ENCODE measurements at places on chromosomes 16 and 17.

DNA sequence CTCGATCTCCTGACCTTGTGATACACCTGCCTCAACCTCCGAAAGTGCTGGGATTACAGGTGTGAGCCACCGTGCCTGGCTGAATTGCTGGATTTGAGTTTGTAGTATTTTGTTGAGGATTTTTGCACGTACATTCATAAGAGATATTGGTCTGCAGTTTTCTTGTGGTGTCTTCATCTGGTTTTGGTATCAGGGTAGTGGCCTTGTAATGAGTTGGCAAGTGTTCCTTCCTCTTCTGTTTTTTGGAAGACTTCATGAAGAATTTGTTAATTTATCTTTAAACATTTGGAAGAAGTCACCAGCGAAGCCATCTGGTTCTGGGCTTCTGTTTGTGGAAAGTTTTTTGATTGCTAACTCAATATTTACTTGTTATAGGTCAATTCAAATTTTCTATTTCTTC is 26.9 kb downstream of the SPNS3 start:
- no peak for DNase-seq

DNA sequence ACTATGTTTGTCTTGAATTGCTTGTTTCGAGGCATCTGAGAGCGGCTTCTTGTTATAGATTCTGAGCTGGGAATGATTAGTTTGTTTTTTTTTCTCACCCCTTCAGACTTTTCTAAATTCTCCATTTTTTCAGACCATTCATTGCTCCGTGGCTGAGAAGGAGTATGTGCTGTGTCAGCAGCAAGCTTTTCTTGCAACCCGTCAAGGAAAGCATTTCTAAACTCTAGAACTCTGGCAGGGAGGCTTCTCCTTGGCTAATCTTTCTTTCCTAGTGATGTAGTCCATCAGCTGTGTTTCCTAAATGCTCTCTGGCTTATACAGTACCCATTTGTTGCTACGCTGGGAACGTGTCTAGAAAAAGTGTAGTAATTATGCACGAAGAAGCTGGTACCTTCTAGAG is 133.5 kb downstream of the FTO start:
- DNase-seq: no peak

DNA sequence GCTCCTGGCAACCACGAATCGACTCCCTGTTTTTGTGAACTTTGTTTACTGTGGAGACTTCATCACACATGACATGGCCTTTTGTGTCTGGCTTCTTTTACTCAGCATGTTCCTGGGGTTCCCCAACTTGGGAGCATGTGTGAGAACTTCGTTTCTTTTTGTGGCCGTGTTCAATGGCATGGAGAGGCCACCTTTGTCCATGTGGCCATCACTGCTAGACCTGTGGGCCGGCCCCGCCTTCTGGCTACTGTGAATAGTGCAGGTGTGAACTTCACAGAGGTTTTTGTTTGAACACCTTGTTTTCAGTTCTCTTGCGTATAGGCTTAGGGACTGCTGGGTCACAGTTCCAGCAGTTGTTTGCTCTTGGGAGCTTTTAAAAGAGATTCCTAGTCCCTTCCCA is 5.7 kb upstream of the SLC38A8 start:
- DNase-seq: no peak

DNA sequence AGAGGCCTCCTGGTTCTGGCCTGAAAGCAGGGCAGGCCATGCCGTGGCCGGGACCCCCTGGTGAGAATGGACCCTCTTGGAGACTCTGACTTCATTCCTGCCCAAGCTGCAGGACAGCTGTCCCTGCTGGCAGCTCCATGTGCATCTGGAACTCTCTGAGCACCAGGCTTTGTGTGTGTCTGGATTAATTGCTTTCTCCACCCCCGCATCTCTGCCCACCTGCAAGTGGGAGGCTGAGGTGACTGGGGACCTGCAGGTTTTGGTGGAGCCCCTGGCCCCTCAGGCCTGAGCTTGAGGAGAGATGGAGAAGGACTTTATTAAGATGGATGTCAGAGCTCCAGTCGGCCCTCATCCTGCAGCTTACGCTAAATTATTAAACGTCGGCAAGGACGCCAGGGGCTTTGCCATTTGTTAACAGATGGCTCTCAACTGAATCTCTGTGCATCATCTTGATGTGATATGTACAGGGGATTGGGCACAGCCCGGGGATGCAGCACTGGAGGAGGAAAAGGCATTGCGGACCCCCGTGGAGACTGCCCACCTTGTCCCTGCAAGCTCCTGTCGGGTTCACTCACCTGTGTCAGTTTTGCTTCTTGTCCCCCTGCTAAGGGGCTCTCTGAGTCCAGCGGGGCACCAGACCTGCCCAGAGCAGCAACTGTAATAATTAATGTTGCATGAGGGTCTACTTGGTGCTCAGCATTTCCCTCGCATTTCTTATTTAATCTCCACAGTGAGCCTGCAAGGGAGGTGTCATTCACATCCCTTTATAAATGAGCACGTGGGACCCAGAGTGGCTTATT is 154.1 kb upstream of the RPL38 start:
- DNase-seq: no peak

DNA sequence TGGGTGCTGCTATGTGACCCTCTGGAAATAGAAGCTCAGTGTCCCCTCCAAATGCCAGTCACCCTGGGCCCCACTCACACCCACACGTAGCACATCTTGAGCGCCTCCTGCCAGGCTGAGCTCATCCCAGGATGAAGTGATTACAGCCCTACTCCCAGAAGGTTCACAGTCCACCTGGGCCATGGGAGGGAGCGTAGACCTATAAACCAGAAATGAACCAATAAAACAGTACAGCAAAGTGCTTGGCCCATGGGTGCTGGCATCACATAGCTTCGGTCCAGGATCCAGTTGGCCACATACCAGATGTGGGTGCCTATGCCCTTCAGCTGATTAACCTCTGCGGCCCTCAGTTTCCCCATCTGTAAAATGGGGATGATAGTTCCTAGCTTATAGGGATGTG is 2.2 kb upstream of the BICDL2 start:
- DNase-seq: no peak

DNA sequence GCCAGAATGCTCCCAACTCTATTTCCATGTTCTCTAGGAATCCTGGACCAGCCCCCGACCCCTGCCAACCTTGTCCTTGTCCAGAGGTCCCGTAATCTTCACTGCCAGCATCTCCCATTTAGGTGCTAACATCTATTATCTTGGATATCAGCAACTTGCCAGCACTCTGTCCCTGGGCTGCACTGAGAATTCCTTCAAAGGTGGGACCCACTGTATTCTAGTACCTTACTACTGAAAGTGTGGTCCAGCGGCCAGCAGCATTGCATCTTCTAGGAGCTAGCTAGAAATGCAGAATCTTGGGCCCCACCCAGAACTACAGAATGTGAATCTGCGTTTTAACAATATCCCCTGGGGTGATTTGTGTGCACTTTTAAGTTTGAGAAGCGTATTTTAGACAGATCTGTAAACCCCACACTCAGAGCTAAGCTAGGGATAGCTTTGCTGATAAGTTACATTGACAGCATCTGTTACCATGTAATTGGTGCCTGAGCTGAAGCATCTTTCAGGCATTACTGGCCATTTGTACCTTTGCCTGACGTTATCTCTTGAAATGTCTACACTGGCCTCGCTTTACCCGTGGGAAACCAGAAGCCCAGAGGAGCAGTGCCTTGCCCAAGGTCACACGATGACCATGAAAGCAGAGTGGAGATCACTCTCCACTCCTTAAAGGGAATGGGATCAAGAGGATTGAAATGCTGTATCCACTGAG is 8.3 kb downstream of the ABAT start:
- no peak for DNase-seq

DNA sequence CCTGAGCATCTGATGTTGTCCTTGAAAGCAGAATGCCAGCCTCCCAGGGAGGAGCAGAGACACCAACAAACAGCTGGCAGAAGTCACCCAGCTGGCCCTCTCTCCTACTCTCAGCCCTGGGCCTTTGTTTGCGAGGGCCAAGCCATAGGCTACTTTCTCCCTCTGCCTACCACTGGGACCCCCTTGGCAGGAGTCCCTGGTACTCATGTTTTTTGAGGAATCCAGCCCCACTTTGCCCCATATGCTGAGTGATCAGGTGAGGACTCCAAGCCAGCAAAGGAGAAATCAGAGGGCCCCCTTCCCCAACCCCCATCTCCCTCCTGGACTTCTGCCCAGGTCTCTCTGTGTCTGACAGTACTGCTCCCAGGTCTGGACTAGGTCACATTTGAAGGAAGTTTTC is 121.9 kb downstream of the USP31 start:
- DNase-seq: no peak

DNA sequence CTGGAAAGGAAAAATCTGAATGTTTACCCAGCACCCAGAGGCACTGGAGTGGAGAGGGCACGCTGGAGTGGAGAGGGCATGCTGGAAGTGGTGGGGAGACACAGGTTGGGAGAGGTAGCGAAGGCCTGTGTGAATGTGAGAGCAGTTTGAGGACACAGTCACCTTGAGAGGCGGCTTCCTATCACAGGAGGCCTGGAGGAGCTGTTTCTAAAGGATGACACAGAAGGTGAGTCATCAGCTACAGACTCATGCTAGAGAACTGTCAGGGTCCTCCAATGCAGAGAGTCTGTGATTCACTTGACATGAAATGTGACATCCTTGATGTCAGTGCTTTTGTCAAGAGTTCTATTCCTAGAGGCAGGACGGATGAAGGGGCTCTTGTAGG is 13.8 kb downstream of the CTRL start:
- peak; percentile 32 for DNase-seq

DNA sequence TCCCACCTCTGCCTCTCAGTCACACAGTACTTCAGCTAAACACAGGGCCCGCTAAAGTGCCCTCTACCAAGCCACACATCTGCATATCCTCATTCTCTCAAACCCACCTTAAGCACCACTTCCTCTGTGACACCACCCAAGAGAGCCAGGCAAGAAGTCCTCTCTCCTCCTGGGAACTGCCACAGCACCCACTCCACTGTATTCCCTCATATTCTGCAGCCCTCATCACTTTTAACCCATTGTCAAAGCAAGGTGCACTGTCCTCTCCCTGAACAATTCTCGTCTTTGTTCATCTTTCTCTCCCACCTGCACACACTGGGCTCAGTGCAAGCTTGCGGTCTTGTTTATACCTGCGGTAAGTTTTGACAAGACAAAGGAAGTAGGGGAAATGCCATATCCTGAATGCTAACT is 13.6 kb downstream of the CHD9 start:
- no peak for DNase-seq

DNA sequence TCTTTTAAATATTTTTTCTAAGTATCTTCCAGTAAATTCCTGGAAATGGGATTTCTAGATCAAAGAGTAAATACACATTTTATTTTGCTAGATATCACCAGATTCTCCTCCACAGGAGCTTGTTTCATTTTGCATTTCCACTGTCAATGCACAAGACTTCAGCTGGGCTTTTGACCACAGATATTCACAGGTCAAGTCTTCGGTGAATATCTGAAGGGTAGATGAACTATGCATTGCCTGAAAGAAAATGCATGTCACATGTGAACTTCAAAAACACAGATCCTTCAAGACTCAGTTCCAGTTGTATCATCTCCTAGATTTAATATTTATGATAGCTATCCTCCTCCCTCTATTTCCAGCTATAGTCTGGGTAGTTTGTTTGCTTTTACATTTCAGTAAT is 963.6 kb upstream of the GOT2 start:
- no peak for DNase-seq

DNA sequence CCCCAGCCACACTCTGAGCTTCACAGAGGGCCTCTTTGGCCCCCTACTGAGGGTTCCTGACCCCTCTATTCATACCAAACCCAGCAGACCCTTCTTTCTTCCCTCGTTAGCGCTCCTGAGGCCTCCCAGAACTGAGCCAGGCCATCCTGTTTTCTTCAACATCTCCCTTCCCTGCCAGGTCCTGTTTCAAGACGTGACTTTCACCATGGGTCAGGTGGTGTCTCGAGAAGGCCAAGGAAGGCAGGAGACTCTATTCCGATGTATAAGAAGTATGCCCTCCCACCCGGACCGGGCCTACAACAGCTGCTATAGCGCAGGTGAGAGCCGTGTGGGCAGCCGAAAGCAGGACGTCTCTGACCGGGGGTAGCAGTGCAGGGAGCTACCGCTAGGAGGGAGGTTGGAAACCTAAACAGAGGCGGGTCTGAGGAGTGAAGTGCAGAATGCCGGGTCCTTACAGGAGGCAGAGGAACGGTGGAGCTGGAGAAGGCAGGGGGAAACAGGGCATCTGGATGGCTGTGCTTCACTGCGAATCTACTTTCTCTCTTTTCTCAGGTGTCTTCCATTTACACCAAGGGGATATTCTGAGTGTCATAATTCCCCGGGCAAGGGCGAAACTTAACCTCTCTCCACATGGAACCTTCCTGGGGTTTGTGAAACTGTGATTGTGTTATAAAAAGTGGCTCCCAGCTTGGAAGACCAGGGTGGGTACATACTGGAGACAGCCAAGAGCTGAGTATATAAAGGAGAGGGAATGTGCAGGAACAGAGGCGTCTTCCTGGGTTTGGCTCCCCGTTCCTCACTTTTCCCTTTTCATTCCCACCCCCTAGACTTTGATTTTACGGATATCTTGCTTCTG is 1.3 kb upstream of the SENP3 start:
- no peak for DNase-seq

DNA sequence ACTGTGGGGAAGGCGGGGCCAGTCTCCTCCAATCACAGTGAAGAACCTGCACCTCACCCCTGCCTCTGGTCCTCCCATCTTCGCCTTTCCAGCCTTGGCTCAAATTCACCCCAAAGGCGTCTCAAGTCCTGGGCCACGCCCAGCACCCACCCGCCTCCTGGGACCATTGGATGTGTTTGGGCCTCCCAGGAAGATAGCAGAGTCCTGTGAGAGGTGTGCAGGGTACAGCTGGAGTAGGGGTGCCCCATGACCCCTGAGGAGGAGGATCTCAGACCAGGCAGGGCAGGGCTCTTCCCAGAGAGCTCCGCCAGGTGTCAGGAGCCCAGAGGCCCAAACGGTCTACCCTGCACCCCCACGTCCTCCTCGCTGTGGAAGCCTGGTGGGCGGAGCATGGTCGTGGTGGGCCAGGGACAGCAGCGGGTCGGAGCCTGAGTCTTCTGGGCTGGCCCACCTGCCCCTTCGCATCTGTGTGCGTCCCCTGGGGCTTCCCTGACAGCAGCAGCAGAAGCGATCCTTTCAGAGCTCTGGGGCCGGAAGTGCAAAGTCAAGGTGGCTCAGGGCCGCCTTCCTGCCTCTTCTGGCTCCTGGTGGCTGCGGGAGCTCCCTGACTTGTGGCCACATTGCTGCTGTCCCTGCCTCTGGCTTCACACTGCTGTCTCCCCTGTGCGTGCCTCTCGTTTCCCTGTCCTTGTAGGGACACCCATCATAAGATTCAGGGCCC is 34.9 kb upstream of the ZNF469 start:
- DNase-seq: no peak

GRCh38 chr17:61478790-61479492 is 26.7 kb downstream of the TBX4 start:
- DNase-seq: no peak

Measured in activated T-cell treated with anti-CD3 and anti-CD28 coated beads for 4 hours (primary cell).